ENCODE measurements at places on chromosomes 5 and 9. TPM values are rescaled to one million over a fixed set of nuclear protein-coding genes. Genes with fewer than 3 reads are reported as not detected.

The TDRD7 gene
- 9.5 TPM for total RNA-seq

The IL12B gene
- total RNA-seq, result not detected

The GPR150 gene
- total RNA-seq, result 5.7 TPM

The FGF1 gene
- total RNA-seq, result 0.03 TPM

The CCDC187 gene
- total RNA-seq, result 0.41 TPM

The SDHA gene
- 37.9 TPM for total RNA-seq

The RABL6 gene
- total RNA-seq, result 54.6 TPM

The ACOT12 gene
- not detected for total RNA-seq

The CDC37L1 gene
- 8.3 TPM for total RNA-seq

The RLN2 gene
- total RNA-seq, result 0.46 TPM

The ST6GALNAC4 gene
- 25.9 TPM for total RNA-seq

The PCDHA4 gene
- total RNA-seq, result 0.91 TPM

The MYORG gene
- total RNA-seq, result 10.7 TPM

The NSUN2 gene
- 25.2 TPM for total RNA-seq

The RPL7A gene
- 2,046 TPM for total RNA-seq

The TMEM174 gene
- total RNA-seq, result not detected

The CLIC3 gene
- 0.24 TPM for total RNA-seq

The PCDHA5 gene
- total RNA-seq, result 0.60 TPM

The CCL27 gene
- not detected for total RNA-seq

The LRRC19 gene
- total RNA-seq, result 0.12 TPM

The C9orf43 gene
- 0.18 TPM for total RNA-seq

The PPP3R2 gene
- total RNA-seq, result not detected

The ADAMTS12 gene
- total RNA-seq, result 0.84 TPM

The HTR4 gene
- not detected for total RNA-seq

The LCN15 gene
- not detected for total RNA-seq

The SOX30 gene
- total RNA-seq, result not detected

The SLC36A3 gene
- total RNA-seq, result not detected

The SPATA31D4 gene
- total RNA-seq, result not detected

The PDLIM7 gene
- 9.1 TPM for total RNA-seq

The SERF1B gene
- 9.3 TPM for total RNA-seq

The NREP gene
- total RNA-seq, result 3.6 TPM

The SCGB3A2 gene
- 0.76 TPM for total RNA-seq

The ITK gene
- total RNA-seq, result 0.81 TPM

The IFNA13 gene
- not detected for total RNA-seq

The SLC38A9 gene
- total RNA-seq, result 27.1 TPM

The TMC1 gene
- total RNA-seq, result not detected

The ISCA1 gene
- total RNA-seq, result 10.8 TPM

The CDX1 gene
- total RNA-seq, result not detected

The NME5 gene
- 2.4 TPM for total RNA-seq

The INIP gene
- total RNA-seq, result 8.1 TPM

The TAF11L5 gene
- total RNA-seq, result not detected

The TSSK1B gene
- total RNA-seq, result 0.14 TPM

The SPINK6 gene
- total RNA-seq, result not detected

Measured in pancreas (tissue), 10 donors.